ENCODE measurements at places on chromosomes 2 and 18. TPM values are rescaled to one million over a fixed set of nuclear protein-coding genes. Genes with fewer than 3 reads are reported as not detected.

DNA sequence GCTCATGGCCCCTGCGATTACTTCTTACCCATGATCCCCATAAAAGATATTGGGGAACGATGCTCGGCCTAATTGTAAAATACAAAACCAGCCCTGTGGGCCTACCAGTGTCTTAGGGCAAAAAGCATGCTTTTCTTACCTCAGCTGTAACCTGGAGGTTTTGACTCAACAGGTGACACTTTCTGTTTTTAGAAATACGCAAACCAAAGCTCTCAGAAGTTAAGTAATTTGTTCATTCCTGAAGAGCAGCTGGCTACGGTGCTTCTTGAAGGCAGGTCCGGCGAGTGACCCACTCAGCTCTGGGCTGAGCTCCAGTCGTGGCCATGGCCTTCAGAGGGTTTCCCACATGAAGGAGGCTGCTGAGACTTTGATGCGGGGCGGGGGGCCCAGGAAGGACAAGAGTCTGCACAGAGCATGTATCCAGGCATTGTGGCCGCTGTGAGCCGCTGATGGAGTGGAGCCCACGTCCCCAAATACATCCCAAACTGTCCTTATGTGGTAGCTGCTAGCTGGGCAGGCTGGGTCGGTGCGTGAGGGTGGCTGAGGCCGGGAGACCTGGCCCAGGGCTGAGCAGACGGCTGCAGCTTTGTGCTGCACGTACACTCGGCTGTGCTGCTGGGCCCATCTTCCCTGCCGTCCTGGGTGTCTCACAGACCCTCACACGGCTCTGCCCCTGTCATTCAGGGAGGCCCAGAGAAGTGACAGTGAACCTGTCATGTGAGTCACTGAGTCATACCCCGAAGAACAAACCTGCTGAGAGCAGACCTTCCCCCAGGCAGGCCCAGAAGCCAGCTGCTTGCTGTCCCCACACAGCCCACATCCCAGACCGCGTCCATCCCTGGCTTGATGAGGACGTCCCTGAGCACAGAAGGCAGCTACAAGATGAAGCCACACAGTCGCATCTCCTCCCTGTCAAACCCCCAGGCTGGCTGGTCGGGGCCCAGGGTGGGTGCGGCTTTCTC, 34.1 kb downstream of the ITGB1BP1 start:
- H3K27ac ChIP-seq = no peak overlapping the region
- H3K4me1 ChIP-seq = no peaks in the 10 kb centered on the region

DNA sequence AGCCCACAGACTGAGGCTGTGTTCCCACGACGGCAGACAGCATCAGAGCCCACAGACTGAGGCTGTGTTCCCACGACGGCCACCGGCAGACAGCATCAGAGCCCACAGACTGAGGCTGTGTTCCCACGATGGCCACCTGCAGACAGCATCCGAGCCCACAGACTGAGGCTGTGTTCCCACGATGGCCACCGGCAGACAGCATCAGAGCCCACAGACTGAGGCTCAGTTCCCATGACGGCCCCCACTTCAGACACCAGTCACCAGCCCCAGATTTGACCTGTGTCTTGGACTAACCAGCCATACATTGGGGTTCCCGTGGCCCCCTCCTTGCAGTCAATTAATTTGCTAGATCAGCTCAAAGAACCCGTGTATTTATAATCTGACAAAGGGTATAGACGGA, 57.8 kb upstream of the SNTG2 start:
- no peak overlapping the region for H3K4me3 ChIP-seq
- H3K27me3 ChIP-seq = peaks cover 8% of the 10 kb centered on the region
- H3K27ac ChIP-seq = no peak overlapping the region
- no peaks in the 10 kb centered on the region for H3K36me3 ChIP-seq

DNA sequence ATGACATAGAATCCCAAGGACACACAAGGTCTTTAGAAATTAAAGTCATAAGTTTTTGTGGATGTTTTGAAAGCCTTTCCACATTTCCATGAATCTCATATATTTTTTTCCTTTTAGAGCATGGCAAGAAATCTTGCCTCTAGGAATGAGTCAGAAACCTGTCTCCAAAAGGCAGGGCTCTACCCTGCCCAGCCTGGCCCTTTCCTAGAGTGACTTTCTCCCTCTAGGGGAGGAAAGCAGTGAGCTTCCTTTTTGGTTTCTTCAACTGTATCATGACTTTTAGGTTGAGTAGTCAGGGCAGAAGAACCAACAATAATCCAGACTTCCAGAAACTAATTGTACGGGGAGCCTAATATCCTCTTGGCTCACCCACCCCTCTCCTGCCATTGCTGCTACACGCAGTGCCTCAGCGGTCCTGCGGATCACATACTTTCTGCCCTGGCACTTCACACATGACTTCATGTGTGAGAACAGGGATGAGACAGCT, 300.3 kb downstream of the AGPS start:
- H3K36me3 ChIP-seq = no peaks in the 10 kb centered on the region
- no peaks in the 10 kb centered on the region for H3K27me3 ChIP-seq
- no peaks in the 10 kb centered on the region for H3K4me1 ChIP-seq
- no peak for DNase-seq
- H3K27ac ChIP-seq = no peak overlapping the region

DNA sequence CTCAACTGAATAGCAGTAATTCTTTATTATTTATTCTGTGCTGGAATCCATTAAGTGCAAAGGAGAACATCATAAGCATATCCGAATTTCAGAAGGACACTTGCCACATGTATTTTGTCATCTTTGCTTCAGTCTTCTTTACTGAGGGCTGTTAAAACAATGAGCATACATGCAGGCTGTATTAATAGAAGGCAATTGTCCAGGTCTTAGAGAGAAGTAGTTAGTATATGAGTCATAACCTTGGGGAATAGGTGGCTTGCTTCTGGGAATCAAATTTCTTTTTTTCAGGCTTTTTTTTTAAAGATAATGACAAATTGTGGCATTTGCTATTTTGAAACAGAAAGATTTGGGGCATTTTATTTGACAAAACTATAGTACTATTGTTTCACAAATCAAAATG, 773.5 kb downstream of the CNTNAP5 start:
- H3K27me3 ChIP-seq = no peaks in the 10 kb centered on the region
- no peaks in the 10 kb centered on the region for H3K4me1 ChIP-seq
- no peaks in the 10 kb centered on the region for H3K36me3 ChIP-seq
- no peak overlapping the region for H3K27ac ChIP-seq
- DNase-seq = no peak

DNA sequence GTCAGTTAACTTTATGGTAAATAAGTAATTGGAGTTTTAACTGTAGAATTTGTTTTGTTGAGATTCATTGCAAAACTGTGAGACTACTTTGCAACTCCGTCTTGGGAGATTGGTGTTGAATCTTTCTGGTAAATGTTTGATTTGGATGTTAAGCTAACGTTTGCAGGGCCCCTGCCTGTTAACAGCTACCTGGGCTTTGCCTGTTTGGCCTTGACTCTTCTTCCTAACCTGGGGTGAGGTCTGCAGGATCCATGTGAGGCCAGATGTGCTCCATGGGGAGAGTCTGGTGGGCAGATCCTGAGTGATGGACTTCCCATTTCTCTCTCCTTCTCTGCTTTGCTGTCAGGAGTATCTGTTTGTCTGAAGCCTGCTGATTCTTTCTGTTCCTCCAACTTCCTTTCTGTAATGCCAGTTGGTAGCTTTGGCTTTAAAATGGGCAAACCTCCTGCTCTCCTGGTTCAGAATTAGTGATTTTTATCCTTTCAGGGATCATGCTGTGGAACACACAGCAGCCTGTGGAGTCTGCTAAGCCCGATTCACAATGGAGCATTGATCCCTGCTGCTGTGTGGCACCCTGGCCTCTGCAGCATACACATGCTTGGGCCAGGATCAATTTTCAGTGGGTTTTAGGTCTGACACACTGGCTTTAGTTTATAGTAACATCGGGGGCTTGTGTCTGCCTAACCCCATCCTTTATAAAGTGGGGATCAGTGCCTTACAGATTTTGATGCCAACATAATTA, 36.3 kb downstream of the PTPRM start:
- H3K4me3 ChIP-seq = no peak overlapping the region
- H3K27ac ChIP-seq = no peak overlapping the region
- no peaks in the 10 kb centered on the region for H3K27me3 ChIP-seq
- H3K36me3 ChIP-seq = no peaks in the 10 kb centered on the region

DNA sequence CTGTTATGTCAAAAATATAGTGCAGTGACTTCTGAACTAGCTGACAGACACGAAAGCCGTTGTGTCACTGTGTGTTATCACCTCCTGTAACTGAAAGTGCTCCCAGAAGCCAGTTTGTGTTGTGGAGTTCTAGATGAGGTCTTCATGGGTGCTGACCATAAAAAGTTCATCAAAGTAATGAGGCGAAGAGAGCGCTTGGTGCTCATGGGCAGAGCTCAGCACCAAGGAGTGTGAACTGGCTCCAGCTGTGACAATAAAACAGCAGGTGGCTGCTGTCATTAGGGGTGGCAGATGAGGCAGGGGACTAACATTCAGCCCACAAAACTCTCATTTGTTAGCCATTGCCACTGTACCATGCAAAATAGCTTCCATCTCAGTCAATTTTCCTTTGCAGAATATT, 151.1 kb downstream of the ZNF407 start:
- no peaks in the 10 kb centered on the region for H3K36me3 ChIP-seq
- no peak overlapping the region for H3K27ac ChIP-seq
- H3K27me3 ChIP-seq = no peaks in the 10 kb centered on the region

The REG3G gene
- not detected for total RNA-seq
